ENCODE measurements at places on chromosomes 2 and 18.

GRCh38 chr2:199018826-199019225 lies 438.9 kb downstream of the SATB2 start:
- DNase-seq: no peak

DNA sequence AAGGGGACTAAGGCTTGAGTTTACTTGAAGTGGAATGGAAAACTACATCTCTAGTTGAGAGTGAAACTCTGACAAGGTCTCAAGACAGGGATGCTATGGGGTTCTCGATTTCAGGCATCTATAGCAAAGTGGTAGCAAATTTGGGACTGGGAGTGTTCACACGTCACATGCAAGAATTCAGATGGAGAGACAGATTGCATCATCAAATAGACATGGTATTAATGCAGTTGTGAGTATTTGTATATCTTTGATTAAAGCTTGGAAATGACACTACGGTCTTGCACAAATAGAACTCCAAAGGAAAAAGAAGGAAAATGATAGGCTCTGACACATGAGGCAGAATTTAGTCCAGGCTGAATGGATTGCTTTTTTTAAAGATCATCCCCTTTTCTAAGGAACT lies 1061.6 kb upstream of the FANCL start:
- no peak for DNase-seq

DNA sequence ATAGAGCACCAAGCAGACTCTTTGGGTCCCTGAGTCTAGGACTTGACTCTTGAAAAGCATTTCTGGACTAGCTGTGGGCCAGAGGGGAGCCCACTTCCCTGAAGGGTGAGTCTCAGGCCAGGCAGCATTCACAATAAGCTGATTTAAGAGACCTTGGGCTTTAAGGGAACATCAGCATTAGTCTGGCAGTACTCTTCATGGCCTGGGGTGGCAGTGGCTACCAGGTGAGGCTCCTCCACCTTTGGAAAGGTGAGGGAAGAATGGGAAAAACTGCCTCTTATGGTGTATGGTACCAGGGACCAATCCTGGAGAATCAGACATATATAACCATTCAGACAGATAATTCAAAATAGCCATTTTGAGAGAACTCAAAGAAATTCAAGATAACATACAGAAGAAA lies 599.9 kb upstream of the POU3F3 start:
- no peak for DNase-seq

DNA sequence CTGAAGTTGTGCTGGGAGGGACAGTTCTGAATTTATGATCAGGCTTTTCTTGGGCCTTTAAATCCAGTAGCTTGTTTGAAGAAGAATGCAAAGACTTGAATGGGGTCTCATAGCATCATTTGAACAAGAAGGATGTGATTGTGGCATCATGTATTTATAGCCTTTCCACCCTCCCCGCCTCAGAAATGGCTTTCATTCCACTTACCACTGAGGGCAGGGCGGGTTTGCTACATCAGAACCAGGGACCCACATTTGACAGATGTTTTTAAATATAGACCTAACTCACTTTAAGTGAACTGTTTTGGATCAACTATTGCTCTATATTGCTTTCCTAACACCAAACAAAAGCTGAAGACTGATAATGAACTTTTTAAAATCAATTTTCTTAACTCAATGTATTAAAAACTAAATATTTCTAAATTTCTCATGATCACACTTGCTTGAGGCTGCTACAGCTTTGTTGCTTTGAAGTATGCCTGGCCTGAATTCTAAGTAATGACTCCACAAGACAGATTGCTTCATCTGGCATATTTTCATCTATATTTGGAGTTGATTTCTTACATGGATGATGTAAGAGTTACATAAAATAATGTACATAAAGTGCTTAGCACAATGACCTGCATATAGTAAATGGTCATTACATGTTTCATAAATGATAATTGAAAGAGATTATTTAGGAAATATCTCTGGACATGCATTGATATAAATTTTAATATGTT lies 1552.9 kb upstream of the SLC39A10 start:
- no peak for DNase-seq

DNA sequence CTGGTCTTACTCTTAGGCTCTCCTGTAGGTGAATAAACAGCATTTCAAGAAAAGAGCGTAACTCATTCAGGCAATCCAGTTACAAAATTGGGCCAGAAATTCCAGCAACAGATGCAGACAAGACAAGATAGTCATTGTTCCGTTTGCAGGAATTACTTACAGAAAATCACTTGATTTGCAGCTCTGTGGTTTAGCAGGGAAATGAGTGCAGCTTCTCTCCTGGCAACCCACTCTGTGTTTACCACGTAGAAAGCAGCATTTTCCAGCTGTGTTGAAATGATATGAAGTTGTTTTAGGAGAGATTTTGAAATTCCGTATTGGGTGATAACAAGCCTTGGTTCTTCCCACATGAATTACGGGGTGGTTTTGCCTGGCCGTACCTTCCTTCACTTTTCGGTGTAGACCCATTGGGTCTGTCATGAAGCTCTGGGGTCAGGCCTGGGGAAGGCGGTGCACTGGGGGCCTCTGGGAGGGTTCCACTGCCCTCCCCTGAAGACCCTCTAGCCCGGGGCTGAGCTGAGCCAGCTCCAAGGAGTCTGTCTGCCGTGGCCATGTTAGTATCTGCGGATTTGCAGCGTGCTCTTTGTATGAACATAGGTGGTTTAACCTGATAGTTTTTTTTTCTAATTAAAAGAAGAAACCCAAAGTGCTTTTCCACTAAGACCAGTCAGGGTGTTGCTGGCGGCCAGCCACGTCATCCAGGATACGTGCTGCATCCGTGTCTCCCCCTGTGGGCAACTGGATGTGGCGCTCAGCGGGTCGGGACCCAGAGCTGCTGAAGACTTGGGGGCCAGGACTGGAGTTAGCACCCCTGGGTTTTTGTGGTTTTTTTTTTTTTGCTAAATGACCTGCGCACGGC lies 58.9 kb upstream of the KCNG2 start:
- DNase-seq: no peak

DNA sequence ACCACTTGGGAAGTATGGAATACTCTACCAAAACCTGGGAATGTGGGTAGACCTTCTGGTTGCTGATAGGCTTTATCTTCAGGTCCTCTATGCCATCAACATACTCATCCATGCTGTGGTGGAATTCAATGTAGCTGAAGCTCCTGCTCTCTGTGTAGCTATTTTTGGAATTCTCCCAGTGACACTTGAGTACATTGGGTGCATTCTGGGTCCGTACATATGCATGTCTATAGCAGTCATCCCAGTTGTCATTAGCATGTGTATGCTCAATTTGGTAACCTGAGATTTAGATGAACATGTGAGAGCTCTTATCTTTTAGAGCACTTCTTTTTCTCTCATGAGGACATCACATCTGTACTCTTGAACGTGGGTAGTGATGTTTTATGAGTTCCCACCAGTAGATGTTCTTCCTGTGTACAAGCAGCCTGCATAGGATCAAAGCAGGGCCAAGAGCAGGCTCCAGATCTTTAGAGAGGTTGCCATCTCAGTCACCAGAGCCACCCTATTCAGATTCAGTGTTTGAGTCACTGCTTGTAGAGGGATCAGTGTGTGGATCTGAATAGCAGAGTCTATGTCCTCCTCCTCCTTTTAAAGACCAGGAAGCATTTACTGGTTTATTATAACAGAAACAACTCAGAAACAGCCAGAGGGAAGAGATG lies 65.9 kb downstream of the MGAT5 start:
- DNase-seq: no peak

- DNase-seq: no peak
These were observed 5.2 kb downstream of the TTC27 start for GRCh38 chr2:32633040-32633439.

- no peak for DNase-seq
These were observed 35.2 kb downstream of the MOGAT1 start for GRCh38 chr2:222706616-222707015.

DNA sequence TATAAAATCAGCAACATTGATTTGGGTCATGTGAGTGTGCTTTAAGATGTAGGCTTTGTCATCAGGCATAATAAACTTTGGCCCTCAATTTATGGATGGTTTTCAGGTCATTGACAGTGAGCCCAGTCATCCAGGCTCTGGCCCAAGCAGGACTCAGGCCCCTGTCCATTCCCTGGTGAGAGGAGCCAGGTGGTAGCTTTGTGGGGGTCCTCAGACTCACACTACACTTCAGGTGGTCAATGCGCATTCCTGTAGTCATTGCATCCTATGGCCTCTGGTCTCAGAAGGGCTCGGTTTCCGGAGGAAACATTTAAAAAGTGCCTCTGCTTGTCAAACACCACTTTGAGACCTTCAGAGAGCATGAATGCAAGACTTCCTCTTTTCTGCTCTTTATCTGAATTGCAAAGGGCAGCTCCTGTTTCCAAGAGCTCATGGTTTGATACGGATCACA lies 20.2 kb downstream of the LGALSL start:
- DNase-seq: no peak

DNA sequence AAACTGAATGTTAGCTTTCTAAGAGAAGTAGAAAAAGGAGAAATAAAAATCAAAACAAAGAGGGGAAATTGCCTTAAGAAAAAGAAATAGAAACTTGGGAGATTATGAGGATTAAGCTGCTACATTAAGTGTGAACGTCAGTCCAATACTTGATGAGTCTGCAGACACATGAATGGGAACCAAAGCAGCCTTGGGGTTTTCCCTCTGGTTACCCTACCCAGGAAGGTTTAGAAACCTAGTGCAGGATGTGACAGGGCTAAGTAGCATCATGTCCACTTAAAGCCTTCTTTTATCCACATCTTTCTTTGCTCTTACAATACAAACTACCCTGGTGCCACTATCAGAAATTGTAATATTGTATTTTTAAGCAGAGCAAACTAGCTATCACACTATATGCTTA lies 22.3 kb downstream of the SLC35F5 start:
- no peak for DNase-seq

GRCh38 chr2:208671886-208672680 lies 265.5 kb downstream of the PTH2R start:
- no peak for DNase-seq

DNA sequence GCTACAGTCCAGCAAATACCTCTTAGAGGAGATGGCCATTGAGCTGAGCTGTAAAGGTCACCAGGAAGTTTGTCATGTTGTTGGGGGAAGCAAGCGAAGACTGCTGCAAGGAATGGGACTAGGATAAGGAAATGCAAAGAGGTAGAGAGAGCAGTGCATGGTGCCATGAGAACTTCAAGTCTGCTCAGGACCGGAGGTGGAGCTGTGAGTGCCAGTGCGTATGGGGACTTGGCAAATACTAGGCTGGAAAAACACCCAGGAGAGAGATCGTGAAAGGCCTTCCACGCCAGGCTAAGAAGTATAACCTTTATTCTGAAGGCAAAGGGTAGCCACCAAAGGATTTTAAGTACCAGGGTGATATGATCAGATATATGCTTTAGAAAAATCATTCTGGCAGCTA lies 71.3 kb downstream of the MEIS1 start:
- no peak for DNase-seq

GRCh38 chr2:190170673-190171072 lies 108.1 kb upstream of the MSTN start:
- no peak for DNase-seq

DNA sequence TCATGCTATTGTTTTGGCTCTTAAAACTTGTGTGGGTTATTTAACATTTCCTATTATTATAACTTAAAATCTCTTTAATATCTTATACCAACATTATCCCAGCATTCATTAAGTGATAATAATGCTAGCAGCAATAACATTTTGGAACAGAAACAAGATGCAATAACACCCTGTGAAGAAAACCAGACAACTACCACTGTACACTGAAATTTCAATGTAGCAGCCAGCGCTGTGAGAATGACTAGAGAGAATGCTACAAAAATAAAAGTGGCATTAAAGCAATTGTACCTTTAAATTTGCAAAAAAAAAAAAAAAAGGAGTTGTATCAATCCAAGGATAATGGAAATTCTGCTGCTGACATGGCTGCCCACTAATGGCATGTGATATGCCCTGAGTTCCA lies 269.9 kb downstream of the TTC32 start:
- no peak for DNase-seq

- DNase-seq: no peak
These were observed 195.5 kb downstream of the TTC32 start for GRCh38 chr2:19706332-19706731.

GRCh38 chr18:73842795-73843394 lies 304.7 kb downstream of the FBXO15 start:
- DNase-seq: peak; percentile 37

DNA sequence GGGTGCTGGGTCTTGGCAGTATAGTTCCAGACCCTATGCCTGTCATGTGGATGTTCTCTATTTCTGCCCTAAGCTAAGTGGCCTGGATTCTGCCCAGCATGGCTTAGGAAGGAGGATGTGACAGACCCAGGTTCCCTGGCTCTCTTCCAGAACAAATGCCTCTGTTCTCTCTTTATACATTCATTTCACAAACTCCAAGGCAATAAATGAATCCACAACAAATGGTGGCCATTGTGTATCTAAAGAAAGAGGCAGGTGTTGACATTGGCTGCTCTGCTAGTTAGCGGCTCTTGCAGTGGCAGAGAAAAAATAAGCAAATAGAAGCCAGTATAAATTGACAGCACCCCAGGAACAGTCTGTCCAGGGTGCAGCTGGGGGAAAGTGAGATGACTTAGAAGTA lies 298.6 kb downstream of the SUCLG1 start:
- no peak for DNase-seq

GRCh38 chr18:46243095-46243494 lies 138.9 kb downstream of the HAUS1 start:
- DNase-seq: no peak

DNA sequence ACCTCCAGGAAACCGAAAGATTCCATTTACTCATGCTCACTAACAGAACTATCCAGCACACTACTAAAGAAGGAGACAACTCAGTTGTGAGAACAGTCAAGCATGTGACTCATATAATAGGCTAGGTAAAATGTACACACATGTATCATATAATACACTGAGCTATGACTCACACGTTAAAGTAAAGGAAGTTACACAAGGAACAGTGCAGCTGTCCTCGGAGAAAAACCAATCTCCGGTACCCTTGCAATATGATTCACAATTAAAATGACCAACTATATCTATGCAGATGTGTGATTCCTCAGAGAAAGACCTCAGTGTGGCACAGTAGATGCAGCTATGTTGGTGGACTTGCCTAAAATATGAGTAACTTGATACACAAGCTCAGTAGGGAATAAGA lies 76.5 kb downstream of the STRN start:
- DNase-seq: peak; percentile 4

DNA sequence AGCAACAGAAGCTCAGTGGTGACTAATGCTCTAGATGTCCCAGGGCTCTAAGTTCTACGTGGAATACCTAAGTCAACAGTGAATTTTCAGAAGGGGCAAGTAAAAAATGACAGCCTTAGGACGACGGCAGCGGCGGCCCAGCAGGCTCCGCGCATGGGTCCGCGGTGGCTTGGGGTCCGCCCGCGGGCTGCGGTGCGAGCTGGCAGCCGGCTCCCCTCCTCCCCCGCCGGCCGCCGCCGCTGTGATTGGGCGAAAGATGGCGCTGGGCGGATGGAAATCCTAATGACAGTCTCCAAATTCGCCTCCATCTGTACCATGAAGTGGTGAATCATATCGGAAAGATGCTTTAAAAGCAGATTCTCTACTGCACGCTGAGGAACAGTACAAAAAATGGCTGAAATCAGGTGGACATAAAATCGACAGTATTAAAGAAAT lies 74.7 kb downstream of the HNRNPLL start:
- DNase-seq: peak; percentile 51

- no peak for DNase-seq
These were observed 182.8 kb upstream of the SOX11 start for GRCh38 chr2:5509362-5509761.

GRCh38 chr18:69754108-69754507 lies 193.6 kb downstream of the CD226 start:
- no peak for DNase-seq

- no peak for DNase-seq
These were observed 21.5 kb downstream of the IL1RN start for GRCh38 chr2:113148606-113149552.
